Ureter (tissue), 1 donor: ENCODE measurements at places on chromosomes 3 and 15. TPM values are rescaled to one million over a fixed set of nuclear protein-coding genes. Genes with fewer than 3 reads are reported as not detected.

Gene DNAH12
- total RNA-seq = 0.70 TPM

DNA sequence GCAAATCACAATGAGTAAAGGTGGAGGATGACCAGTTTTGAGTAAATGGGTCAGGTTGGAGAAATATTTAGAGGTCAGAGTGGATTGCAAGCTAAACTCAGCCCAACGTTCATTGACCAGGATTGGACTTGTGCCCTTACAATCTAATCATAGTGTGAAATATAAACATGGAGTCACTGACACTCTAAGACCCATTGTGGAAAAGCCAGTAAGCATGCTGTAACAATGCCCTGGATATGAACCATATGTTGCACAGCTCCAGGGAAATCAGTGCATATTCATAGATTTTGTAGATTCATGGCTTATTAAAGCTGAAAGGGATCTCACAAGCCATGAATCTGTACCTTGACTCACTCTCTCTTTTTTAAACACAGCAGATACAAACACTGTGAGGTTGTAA is 660.2 kb upstream of the LMCD1 start:
- no peak for DNase-seq

DNA sequence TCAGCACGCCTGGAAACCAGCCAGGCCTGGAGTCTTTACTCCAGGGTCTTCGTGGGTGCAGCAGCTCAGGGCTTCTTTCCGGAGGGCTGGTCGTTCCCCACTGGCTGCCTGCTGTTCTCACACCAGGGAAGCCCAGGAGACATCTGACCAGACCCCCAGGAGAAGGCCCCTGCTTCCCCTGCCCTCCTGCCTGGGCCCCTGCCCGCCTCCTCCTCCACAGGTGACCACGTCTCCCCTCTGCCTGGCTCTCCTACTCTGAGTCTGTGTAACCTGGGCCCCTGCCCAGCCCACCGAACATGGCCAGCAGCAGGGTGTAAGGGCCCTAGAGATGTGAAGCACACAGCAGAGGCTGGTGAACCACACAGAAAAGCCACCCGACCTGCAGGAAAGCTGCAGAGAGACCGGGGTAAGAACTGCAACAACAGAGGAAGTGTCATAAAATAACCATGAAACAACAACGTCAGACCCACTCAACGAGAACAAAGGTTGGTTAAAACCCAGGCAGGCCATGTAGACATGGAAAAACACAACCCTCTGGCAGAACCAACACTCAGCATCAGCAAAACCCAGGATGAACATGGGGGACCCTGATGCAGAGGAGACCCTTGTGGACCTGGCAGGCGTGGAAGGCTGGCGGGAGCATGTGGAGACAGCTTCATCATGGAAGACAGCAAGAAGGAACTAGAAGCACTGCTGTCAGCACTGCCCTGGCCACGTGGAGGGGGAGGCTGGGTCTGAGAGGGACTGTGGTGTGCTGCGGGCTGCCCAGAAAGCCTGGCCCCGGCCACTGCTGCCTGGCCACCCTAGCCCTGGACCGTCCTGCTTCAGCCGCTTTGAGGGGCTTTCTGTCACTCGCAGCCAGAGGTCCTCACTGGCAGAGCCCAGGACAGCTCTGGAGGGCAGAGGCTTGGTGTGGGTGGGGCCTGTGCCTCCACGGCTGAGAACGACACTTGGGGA is 20.4 kb downstream of the UROC1 start:
- no peak for DNase-seq

DNA sequence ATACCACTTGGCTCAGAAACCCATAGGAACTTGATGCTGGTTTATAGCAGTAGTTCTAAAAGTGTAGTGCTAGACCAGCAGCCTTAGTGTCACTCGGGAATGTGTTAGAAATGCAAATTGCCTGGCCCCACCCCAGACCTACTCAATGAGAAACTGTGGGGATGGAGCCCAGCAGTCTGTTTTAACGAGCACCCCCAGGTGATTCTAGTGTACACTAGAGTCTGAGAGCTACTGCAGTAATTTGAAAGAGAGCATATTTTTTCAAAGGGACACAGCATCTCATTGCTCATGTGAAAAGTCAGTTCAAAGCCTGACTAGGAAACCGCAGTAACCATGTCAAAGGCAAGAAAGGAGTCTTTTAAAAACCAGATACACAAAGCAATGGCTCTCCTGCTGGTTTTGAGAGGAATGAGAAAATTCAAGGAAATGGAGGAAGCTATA is 313.4 kb downstream of the SQOR start:
- DNase-seq = no peak

DNA sequence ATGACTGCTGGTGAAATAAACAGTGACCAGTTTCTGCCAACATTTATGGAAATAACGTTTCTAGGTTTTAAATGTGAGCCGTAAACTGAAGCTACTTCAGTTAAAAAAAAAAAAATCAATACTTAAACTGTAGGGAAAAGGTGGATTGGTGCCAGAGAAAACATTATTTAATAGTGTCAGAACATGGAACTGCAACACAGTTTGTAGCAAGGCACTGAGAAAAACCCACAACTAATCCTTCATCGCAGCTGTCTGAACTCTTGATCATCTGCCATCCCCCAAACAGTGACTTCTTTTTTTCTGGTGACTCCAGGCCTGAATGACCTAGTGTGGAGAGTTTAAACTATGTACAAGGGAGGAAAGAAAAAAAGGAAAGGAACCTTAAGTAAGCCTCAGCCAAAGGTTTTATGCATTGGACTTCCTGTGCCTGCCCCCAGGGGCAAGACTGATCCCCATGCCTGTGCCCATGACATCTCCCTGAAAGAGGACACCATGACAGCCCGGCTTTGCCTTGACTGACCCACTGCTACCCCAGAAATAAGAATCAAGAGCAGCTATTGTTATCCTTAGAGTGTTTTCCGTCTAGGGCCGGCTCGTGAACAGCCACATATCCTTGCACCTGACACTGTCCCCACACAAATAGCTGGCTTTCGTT is 33.1 kb downstream of the CRTAP start:
- no peak for DNase-seq

GRCh38 chr3:122991236-122991985 is 36.2 kb downstream of the SEMA5B start:
- no peak for DNase-seq
